ENCODE measurements at places on chromosomes 4 and X.

DNA sequence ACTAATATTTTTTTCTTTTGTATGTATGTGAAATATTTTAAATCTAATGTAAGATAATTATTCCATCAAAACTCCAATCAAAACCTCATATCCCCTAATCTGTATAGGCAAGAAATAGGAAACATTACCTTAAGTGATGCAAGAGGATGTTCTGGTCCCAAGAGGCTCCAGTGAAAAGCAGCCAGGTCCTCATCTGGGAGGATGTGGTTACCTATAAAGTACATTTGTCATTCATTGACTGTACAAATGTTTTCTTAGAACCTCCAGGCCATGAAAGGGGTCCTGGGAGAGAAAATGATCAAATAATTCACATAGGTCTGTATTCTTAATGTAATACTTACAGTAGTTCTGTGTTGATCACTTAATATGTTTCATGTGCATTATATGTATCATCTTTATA is 25.5 kb downstream of the FAM120C start:
- DNase-seq = no peak

DNA sequence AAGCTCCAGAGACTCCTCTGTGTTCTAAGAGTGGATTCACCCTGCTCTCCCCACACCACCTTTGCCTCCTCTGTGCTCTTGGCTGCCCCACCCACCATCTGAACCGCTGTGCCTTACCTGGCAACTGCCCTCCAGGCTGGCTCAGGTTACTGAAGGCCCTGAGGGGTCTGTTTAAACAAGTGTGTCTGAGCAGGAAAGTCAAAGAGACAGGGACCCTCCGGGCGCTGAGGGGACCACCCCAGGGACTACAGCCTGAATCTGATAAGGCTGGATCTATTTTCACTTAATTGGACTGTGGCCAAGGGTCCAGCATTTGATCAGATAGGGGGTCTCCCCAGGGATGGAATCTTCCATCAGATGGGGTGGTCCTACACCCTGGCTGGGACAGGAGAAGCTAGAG is 10.4 kb upstream of the MSX1 start:
- no peak for DNase-seq

DNA sequence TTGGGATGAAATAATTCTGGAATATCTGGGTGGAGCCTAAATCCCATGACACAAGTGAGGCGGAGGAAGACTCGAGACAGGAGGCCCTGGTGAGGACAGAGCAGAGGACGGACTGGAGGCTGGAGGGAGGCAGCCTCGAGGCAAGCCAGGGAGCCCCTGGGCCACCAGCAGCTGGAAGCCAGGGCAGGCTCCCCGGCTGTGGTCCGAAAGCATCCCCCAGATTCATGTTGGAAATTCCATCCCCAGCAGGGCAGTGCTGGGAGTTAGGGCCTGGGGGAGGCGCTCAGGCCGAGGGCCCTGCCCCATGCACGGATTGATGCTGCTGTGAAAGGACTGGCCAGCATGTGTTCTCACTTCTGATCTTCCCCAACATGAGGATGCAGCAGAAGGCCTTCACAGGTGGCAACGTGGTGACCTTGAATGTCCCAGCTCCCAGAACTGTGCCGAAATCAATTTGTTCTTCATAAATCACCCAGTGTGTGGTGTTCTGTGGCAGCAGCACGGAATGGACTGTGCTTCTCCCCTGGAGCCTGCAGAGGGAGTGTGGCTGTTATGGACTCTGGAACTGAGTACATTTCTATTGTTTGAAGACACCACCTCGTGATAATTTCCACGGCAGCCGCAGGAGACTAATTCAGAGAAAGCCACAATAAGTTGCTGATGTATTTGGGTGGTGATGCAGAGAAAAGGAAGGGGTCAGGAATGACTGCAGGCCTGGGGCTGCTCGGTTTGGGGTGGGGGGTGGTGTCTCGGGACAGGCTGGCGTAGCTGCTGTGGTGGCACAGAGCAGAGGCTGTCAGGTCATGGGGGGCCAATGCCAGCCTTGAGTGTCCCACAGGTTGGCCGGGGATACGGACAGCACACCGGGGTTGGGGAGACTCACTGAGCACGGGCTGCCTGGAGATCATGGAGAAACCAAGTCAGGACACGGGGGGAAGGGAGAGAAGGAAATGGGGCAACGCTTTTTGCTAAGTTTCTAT is 56.9 kb downstream of the PCGF3 start:
- DNase-seq = no peak

DNA sequence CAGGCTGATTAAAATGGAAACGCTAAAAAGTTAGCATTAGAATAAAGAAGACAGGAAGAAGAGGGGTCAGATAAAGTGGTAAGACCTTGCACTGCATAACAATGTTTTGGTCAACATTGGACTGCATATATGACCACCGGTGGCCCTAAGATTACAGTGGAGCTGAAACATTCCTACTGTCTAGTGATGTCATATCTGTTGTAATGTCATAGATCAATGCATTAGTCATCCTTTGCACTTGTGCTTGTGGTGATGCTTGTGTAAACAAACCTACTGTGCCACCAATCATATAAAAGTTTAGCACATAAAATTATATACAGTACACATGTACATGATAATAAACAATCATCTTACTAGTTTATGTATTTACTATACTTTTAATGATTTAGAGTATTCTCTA is 73.0 kb downstream of the TMEM165 start:
- DNase-seq = no peak

DNA sequence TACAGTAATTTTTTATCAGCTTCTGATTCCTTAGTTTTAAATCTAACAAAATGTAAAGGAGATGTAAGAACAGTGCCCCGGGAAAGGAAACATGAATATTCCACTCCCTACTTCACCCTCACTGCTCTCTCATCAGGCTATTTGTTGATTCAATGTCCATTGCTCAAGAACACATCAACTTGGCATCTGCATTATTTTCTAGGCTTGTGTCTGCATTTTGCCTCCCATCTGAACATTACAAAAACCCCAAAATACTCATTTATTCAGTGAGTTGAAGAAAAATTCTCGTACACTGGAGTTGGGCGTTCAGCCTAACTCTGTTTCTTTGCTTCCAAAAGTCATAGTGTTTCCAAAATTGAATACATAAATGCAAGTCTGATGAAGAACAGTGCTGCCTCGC is 25.6 kb downstream of the ARHGAP6 start:
- no peak for DNase-seq

- no peak for DNase-seq
Observed at GRCh38 chr4:48543796-48544195, 53.7 kb downstream of the ZAR1 start.

Measured in activated CD4-positive, CD25-positive, alpha-beta regulatory T cell treated with anti-CD3 and anti-CD28 coated beads, Interleukin-2, amount 50 U/mL, for 16 hours (primary cell).